ENCODE measurements at places on chromosomes 3 and 15.

DNA sequence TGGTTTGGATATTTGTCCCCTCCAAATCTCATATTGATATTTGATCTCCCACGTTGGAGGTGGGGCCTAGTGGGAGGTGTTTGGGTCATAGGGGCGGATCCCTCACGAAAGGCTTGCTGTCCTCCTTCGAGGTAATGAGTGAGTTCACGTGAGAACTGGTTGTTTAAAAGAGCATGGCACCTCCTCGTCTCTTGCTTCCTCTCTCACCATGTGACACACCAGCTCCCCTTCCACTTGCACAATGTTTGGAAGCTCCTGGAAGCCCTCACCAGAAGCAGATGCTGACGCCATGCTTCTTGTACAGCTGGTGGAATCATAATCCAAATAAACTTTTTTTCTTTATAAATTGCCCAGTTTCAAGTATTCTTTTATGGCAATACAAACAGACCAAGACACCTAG, 38.6 kb downstream of the RFTN1 start:
- no peak for DNase-seq

- peak; percentile 28 for DNase-seq
These were observed at the start of gene RTP4 for GRCh38 chr3:187368251-187369088. TSS of gene RTP4 (plus strand) at chr3:187368385. CDS start at chr3:187368442, 57 bp downstream.

DNA sequence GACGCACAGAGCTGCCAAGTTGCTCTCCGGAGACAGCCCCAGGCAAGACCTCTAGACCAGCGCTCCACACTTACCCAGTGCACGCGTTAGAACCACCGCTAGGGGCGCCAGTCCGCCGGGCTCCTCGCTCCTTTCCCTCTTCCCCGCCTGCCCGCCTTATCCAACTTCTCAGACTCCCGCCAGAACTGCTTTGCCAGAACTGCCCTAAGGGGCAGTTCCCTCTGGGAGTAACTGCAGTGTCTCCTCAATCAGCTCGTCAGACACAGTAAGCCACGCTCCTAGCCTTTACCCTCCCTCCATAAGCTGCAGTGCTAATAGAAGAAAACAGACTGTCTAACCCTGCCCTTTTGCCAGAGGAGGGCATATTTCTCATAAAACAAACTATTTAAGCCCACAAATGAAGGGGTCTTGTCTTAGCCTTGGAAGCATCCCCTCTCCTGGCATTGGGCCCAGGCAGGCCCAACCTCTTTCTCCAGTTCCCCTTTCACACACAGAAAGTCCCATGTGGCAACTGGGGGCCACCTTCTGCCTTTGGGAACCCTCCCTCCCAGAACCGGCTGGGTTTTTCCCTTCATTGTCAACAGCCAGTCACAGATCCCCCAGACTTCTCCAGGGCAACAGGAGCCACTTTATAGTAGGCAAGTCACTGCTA, 3.7 kb downstream of the BMF start:
- DNase-seq: peak; percentile 81

DNA sequence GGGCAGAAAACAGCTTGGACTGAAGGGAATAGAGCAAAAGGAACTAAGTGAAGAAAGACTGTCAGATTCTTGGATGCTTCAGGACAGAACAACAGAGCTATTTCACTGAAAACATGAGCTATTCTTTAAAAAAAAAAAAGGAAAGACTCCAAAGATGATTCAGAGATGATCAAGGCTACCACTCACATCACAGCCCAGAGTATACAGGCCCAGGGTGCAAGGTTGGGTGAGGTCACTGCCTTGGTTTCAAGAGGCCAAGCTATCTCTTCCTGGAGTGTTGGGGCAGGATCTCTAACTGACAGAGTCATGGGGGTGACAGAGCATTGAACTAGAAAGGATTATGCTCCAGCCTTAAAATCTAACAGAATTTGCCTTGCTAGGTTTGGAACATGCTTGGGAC, 118.1 kb downstream of the AGBL1 start:
- no peak for DNase-seq

GRCh38 chr3:30331519-30331918, 274.9 kb upstream of the TGFBR2 start:
- DNase-seq: no peak

GRCh38 chr3:52352566-52352965, 36.4 kb downstream of the DNAH1 start:
- no peak for DNase-seq

- DNase-seq: no peak
These were observed 512.1 kb downstream of the ROBO1 start for GRCh38 chr3:79255702-79256101.

DNA sequence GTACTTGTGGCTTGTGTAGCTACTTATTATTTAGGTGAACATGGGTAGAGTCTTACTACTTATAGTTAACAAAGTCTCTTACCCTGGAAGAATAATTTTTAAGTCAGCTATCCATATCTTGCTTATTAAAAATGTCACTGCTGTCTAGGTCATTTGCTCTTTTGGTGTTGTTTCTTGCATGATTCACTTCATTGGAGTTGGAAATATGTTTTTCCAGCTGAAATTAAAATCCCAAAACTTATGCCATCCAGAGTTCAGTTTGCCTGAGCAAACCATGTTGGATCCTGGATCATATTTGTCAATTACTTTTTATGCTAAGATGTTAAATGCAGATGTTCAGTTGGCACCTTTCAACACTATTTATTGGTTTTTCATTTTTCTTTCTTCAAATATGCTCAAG, 421.0 kb upstream of the RBMS3 start:
- no peak for DNase-seq

GRCh38 chr3:134864636-134865035, 69.6 kb downstream of the EPHB1 start:
- no peak for DNase-seq

- no peak for DNase-seq
These were observed 53.1 kb upstream of the IP6K2 start for GRCh38 chr3:48770192-48770502.

DNA sequence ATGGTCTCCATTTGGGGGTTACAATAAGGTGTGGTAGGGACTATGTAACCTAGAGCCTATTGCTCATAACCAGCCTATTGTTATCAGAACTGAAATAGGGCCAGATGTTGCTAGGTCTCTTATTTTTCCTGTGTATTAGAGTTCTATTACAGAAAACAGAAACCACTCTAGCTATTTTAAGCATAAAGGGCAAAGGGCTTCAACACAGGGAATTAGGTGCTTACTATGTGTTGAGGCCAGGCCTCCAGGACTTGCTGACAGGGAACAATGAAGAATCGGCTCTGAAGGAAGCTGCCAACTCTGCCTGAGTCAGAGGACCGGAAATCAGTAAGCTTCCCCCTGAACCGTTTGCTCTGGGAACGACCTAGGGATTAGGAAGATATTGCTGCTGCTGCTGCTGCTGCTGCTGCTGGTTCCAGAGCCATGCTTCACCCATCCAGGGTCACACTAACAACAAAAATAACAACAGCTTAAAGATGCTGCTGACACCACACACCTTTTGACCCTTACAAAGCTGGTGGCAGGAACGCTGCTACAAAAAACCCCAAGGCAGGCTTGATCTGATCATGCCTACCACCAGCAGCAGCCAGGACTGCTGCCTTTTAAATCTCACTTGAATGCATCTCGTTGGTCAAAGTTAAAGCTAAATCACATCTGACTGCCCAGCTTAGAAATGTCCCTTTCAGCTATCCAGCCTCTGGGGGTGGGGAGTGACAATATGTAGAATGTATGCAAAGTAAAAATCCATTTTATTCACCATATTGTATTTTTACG, 276.9 kb upstream of the IL12A start:
- no peak for DNase-seq

- DNase-seq: no peak
These were observed 32.2 kb upstream of the MUC13 start for GRCh38 chr3:124966521-124967445.

- DNase-seq: no peak
These were observed 15.0 kb downstream of the INTS14 start for GRCh38 chr15:65595960-65596359.

DNA sequence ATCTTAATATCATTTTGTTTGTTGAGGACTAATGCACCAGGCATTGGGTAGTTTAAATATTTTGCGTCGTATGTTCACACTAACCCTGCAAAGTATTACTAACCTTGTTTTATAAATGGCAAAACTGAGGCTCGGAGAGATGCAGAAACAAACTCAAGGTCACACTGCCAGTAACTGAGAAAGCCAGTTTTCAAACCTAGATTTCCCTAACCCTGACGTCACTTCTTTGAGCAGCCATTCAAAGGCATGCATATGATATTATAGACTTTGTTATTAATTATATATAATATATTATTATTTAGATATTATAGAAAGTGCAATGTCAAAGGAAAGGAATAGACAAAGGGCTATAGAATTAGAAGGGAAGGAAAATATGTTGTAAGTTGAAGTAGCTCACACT, 167.6 kb upstream of the EOMES start:
- DNase-seq: no peak

DNA sequence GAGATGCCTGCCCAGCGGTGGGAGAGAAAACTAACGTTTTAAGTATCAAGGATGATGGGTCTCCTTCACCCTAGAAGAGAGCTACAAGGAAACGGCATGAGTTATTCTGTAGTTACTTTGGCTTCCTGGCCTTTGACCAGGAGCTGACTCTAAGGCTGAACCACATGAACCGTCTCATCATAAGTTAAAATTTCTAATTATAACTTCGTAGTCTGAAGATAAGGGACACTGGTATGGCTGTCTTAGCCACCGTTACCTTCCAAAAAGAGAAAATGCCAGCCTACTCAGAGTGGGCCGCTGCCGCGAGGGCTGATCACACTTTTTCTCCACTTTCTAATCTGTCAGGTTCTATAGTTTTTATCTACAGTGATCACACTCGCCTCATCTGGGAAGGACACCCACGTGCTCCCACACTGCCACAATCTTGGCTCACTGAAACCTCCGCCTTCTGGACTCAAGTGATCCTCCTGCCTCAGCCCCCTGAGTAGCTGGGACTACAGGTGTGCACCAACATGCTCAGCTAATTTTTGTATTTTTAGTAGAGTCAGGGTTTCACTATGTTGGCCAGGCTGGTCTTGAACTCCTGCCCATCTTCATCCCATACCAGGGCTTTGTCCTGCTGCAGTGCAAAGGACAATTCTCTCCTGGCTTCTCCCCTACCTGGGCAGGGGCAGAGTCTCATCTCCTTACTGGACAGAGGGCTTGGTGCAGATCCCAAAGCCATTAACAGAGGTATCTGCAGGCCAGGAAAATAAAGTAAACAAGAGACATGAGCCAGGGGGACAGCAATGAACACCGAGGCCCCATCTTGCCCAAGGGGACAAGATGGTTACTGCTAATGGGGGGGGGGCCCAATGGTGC, 73.4 kb downstream of the RFTN1 start:
- DNase-seq: no peak

- DNase-seq: no peak
These were observed 1350.2 kb downstream of the ZPLD1 start for GRCh38 chr3:103785017-103785416.

DNA sequence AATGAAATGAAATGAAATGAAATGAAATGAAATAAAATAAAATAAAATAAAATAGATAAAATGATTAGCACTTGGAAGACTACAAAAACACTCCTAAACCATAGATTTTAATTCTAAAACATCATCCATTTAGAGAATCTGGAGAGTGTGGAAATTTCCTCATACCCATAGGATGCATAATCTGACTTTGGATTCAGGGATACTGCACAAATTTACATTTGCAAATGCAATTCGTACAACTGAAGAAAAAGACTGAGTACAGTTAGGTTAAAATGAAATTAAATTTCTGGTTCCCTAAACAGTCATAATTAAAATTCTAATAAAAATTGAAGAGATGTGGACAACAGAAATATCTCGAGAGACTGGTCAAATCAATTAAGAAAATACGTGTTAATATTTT, 122.9 kb downstream of the TMCC1 start:
- no peak for DNase-seq

- no peak for DNase-seq
These were observed 34.0 kb downstream of the B3GALNT1 start for GRCh38 chr3:161070980-161071663.

- DNase-seq: no peak
These were observed 49.6 kb downstream of the PARP14 start for GRCh38 chr3:122730240-122730639.

- no peak for DNase-seq
These were observed 29.8 kb downstream of the STT3B start for GRCh38 chr3:31562525-31562924.

- DNase-seq: no peak
These were observed 127.9 kb downstream of the DTWD1 start for GRCh38 chr15:49748791-49749190.

DNA sequence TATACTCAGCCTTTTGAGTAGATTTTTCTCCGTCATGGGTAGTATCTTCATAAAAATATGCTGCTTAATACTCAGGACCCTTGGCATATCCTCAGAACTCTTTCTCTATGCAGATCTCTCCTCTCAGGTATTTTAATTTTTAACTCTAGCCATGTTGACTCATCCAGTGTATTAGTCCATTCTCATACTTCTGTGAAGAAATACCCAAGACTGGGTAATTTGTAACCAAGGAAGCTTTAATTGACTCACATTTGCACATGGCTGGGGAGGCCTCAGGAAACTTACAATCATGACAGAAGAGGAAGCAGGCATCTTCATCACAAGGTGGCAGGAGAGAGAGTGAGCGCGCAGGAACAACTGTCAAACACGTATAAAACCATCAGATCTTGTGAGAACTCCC, 129.3 kb upstream of the CD96 start:
- DNase-seq: no peak

GRCh38 chr3:150511122-150511821, 35.0 kb downstream of the SERP1 start:
- DNase-seq: no peak

- no peak for DNase-seq
These were observed 48.6 kb downstream of the SMAD3 start for GRCh38 chr15:67114046-67114445.

DNA sequence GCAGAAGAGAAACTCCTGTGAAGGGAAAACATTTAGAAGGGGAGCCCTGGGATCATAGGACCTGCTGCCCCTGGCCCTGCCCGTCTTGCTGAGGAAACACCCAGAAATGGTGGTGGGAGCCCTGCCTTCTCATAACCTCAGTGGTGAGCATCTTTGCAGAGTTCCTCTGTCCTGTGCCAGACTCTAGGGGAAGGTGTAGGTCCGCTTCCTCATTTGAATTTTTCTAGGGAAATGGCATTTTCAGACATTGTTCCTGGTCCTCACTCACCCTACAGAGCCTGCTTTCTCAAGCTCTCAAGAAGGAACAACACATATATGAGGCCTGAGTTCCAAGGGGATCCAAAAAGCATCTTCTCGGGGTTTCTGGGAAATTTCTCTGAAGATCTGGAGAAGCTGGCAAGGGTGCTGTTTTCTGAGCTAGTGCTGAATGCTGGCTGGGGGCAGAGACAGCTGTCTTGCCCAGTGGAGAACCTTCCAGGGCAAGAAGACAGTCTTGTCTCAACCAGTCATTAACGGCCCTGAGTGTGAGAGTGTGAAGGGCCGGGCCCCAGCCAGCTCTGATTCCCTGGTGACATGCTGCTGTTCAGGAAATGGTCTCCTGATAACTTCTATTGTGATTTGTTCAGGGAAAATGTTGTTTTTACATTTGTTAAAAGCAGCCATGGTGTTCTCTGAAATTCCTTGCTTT, 283.1 kb upstream of the LRRFIP2 start:
- DNase-seq: no peak

- no peak for DNase-seq
These were observed 165.2 kb upstream of the TPM1 start for GRCh38 chr15:62877276-62877857.

Measured in stimulated activated CD4-positive, alpha-beta T cell treated with anti-CD3 and anti-CD28 coated beads, Interleukin-1b, Interleukin-23, amount 100 ng/mL, for 4 hours (primary cell).